Colonic mucosa (tissue), 4 donors: ENCODE measurements at places on chromosomes 13 and 19. TPM values are rescaled to one million over a fixed set of nuclear protein-coding genes. Genes with fewer than 3 reads are reported as not detected.

DNA sequence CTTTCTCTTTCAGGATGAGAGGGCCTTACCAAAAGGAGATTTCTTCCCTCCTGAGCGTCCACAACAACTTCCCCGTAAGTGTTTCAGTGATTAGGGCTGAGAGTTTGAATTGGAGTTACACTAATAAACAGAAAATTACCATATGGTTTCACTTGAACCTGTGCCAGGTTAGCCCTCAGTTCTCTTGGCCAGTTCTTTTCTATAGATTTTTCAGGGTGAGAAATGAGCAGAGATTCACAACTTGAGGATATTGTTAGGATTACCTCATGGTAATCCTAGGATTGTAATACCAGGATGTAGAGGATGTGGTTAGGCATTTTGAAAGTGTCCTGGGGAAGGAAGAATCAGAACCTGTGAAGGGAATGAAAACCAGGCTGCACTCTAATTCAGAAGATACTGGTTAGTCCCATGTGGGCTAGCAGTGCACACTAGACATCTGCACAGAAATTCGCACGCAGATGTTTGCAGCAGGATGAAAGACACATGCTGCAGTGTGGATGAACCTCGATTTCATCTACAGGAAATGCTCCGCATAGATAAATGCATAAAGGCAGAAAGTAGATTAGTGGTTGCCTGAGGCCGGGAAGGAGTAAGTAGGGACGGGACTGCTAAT, 24.1 kb downstream of the HNRNPM start:
- H3K4me3 ChIP-seq = no peak overlapping the region
- H3K36me3 ChIP-seq = peaks cover 39% of the 10 kb centered on the region
- no peak for DNase-seq

DNA sequence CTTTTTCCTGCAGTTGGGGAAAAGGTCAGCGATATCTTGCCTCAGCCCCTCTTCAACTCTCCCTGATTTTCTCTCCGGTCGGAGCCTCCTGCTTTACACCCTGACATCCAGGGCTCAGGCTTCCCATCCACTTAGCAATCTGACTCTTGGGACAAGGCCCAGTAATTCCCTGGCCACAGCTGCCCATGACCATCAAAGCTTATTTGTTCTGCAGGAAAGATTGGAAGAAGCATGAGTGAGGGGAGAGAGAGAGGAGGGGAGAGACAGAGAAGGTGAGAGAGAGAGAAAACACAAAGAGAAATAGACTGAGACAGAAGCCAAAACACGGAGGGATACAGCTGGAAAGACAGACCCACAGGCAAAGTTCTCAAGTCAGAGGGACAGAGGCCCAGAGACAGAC, 13.7 kb downstream of the SYT3 start:
- H3K27ac ChIP-seq = no peak overlapping the region
- no peaks in the 10 kb centered on the region for H3K36me3 ChIP-seq
- H3K4me1 ChIP-seq = no peaks in the 10 kb centered on the region
- no peak overlapping the region for H3K4me3 ChIP-seq
- DNase-seq = no peak

DNA sequence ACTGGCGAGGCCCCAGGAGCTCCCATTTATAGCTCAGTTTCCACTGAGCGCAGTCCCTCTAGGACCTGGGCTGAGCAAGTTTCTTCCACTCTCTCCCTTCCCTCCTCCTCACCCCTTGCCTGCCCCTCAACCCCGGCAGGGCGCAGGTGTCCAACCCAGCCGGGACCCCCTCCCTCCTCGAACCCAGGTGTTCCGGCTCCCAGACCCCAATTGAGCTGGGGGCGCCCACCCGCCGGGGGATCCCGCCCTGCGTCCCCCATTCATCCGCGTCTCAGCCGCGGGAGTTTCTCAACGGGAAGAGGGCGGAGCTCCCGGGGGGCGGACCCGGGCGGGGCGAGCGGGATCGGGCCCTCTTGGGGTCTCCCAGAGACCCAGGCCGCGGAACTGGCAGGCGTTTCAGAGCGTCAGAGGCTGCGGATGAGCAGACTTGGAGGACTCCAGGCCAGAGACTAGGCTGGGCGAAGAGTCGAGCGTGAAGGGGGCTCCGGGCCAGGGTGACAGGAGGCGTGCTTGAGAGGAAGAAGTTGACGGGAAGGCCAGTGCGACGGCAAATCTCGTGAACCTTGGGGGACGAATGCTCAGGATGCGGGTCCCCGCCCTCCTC, at the start of gene KIRREL2:
TSS of gene KIRREL2 (plus strand) at position 366 of the 604 bp plus-strand sequence. CDS start at position 575, 209 bp downstream.
- DNase-seq = no peak
- peak within 1 kb of the TSS; percentile 34 for H3K4me3 ChIP-seq
- no peak within 1 kb of the TSS for H3K27ac ChIP-seq

Gene ADM5
- total RNA-seq = 0.24 TPM
